Astrocyte (in vitro differentiated cells and primary cell): ENCODE measurements at places on chromosomes 16 and 17.

DNA sequence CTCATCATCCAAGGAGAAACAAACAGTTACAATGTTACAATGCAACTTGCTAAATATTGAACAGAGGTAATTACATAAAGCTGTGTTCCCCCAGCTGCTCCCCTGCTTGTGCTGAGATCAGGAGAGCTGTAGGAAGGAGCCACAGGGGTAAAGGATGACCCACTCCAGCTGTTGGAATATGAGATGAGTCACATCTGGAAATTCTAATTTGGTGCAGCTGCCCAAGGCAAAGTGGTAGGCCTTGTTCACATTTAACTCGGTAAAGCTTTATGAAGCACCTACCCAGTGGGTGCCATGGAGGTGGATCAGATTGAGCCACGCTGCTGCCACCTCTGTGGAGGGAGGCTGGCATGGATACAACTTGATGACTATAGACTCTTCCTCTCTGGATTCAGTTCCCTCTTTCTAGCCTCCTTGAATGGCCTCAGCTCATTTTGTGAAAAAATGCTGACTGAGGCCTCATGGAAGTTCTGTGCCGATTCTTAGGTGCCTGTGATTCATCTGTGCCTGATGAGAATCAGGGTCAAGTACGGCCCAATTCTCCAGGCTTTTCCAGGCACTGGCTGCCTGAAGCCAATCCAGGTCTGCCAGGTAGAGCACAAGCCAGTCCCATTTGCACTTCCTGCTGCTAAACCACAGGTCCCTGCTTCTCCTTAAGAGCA is 7.4 kb downstream of the ZNF689 start:
- DNase-seq: no peak

DNA sequence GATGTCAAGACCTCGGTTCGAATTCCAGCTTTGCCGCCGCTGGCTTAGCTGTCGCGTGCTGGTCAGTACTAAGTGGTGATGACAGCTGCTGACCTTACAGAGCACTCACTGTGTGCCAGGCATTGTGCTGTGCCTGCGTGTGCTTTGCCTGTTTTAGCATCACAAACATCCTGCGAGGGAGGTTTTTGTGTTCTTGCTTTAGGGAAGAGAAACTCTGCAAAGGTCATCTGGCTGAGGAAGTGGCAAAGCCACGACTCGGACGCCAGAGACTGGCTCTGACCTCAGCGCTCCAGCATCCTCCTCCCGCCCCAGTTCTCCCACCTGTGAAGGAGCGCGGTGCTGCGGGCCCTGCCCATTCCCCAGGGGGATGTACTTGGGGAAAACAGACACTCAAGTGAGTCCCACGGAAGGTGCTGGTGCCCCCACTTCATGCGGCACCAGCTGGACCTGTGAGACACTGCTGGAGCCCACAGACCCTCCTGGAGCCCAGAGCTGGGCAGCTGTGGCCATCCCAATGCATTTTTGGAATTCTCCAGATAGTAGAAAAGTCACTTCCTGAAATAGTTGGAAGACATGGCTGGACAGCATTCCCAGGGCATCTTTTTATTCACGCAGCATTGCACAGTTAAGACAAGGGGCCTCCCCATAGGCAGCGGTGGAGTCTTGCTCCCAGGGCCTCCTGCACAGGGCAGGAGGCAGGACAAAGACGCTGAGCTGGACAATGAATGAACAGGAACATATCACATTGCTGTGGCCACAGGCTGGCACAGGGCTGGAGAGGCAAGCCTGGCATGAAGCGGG is 20.0 kb upstream of the HERPUD1 start:
- peak; percentile 83 for DNase-seq

DNA sequence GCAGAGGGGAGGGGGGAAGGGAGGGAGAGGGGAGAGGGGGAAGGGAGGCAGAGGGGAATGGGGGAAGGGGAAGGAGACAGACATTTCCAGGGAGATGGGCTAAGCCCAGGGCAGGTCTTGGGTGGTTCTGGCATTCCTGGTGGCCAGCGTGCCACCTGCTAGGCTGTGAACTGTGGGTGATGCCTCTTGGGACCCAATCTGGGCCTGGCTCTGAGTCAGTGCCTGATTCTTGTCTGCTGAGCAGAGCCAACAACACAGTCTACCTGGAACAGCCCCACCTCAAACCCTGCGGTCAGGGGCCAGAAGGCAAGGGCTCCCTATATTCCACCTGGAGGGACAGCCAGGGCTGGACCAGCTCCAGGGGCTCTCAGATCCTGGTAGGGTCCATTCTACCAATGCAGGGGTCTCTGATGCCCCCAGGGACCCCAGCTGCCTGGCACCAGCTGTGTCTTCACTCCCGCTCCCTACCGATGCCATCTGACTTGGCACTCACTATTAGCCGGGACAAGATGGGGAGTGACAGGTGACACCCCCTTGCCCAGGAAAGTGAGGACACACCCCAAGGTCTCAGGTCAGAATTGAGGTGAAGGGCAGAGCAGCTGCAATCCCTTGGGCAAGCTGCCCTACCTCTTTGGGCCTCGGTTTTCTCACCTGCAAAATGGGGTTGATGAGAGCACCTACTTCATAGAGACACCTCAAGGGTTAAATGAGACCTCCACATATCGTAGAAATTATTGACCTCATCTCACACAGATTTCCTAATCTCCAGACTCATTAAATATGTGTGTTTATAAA is 87.2 kb downstream of the LITAF start:
- DNase-seq: no peak

GRCh38 chr16:56289862-56290261 is 98.6 kb downstream of the GNAO1 start:
- no peak for DNase-seq

DNA sequence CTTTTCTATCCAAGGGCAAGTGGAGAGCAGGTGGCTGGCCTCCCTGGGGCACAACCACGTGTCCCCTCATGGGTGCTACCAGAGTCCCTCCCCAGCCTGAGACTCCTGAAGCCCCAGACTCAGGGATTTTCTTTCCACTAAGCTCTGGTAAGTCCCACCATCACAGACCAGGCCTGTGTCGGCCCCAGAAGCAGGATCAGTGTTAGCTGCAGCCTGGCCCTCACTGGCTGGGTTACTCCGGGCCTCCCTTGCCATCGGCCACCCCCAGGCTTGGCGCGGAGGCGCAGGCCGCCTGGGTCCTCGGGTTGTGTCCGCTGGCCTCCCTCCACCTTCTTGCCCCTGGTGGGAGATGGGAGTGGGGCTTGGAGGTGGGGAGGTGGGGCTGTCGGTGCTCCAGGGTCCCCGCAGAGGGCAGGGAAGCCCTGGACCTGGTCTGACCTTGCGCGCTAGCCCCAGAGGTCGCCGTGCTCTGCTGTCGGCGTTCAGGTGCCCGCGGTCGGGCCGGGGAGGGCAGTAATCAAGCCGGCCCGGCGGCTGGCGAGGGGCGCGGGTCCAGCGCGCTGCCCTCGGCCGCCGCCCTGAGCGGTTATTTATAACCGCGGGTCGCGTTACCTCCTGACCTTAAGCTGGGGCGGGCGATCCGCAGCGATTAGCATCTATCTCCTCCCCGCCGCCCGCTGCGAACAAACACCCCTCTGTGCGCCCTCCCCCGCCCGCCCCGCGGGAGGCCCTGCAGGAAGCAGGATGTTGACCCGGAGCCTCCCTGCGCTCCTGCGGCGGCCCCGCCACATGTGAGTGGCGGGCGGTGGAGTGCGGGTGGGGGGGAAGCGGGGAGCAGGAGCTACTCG is 78.1 kb upstream of the TOB1 start:
- DNase-seq: no peak

GRCh38 chr16:70800311-70800710 is 647 bp downstream of the VAC14 start:
- no peak for DNase-seq

- no peak for DNase-seq
Observed at GRCh38 chr17:7258731-7259554, 3.3 kb downstream of the CLDN7 start.

GRCh38 chr17:3818786-3819185 is 17.8 kb upstream of the ITGAE start:
- peak; percentile 45 for DNase-seq

DNA sequence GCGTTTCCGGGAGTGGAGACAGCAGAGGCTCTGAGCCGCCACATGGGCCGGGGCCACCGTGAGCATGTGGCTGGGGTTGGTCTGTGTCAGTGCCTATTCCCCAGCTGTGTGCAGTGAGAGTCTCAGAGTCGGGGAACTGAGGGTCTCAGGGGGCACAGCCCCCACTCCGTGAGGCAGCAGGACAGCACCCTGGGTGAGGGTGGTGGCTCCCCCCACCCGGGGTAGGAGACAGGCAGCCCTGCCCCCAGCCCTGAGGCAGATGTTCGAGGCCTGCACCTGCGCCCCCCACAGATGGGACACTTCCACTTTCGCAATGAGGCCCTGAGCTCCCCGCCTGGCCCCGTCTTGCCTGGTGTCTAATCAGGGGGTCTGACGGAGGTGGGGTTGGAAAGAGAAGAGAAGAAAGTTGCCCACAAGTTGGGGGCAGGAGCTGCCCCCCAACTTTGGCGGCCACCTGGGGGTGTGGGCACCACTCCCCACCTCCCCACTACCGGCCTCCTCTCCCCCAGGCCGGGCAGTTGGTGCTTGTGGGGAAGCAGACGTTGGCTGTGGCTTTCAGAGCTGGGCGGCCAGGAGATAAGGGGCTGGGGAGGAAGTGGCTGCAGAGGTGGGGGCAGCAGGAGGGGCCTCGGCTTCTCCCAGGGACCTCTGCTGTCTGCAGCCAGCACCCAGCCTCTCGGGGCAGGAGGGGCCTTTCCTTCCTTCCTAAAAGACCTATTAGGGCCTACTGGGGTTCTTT is 1.8 kb upstream of the CBFA2T3 start:
- DNase-seq: no peak

DNA sequence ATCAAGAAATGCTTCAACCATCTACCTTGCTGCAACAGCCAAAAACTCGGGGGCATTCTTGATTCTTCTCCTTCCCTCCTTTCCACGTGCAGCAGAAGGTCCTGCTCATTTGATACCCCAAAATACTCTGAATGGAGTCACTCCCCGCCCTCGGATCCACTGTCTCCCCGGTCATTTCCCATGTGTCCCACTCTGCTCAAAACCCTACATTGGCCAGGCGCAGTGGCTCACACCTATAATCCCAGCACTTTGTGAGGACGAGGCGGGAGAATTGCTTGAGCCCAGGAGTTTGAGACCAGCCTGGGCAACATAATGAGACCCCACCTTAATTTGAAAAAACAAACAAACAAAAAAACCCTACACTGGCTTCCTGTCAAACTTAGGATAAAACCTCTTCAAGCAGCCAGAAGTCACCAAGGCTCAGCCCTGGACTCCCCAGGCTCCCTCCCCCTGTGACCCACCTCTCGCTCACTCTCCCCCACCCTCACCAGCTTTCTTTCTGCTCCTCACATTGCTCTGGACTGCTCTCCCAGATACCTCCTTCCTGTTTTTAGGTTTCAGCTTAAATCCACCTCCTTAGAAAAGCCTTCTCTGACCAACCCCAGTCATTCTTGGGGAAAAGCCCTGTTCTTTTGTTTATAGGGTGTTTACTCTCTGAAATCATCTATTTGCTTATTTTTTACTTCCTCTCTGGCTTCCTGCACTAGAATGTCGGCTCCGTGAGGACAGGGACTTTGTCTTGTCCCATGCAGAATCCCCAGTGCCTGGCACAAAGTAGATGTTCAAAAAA is 2.8 kb downstream of the SLC13A2 start:
- DNase-seq: no peak

DNA sequence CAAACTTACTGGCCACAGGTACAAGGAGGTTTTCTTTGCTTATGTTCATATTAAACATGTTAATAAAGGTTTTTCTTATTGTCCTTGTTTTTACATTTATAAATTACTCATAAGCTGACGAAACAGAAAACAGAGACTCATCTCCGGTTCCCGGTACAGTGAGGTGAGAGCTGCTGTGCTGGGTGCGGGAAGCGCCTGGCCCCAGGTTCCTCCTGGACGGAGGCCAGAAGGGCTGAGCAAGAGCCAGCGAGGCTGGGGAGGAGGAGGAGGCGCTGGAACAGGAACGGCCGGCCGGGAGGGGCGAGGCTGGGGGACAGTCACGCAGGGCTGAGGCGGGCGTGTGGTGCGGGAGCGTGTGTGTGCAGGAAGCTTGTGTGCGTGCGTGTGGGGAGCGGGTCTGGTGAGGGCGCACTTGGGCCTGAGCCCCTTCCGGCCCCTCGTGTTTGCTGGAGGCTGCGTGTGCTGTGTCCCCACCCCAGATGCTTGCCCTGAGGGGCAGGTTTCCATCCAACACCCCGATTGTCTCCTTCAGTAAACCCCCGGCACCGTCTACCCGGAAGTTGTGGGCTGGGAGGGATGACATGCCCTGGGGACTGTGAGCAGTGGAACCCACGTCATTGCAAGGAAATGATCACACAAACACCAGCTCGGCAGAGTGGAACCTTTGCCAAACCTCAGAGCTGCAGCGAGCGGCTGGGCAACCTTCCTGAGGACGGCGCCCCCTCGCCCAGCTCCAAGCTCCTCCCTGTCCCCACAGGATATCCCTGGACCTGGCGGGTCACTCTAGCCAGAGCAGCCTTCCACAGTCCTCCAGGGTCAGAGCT is 19.5 kb downstream of the CD7 start:
- DNase-seq: peak; percentile 90

GRCh38 chr17:66950325-66950724 is 14.2 kb upstream of the CACNG4 start:
- no peak for DNase-seq

GRCh38 chr16:10982465-10983150 is 38.2 kb downstream of the CLEC16A start:
- DNase-seq: no peak

- no peak for DNase-seq
Observed at GRCh38 chr16:22004341-22004740, 3.4 kb upstream of the PDZD9 start.
